ENCODE measurements at places on chromosomes 5 and 9.

GRCh38 chr9:16043756-16044578 is 491.1 kb downstream of the CCDC171 start:
- DNase-seq: no peak

- DNase-seq: no peak
Measured at GRCh38 chr5:133863857-133864585, 104.4 kb downstream of the C5orf15 start.

DNA sequence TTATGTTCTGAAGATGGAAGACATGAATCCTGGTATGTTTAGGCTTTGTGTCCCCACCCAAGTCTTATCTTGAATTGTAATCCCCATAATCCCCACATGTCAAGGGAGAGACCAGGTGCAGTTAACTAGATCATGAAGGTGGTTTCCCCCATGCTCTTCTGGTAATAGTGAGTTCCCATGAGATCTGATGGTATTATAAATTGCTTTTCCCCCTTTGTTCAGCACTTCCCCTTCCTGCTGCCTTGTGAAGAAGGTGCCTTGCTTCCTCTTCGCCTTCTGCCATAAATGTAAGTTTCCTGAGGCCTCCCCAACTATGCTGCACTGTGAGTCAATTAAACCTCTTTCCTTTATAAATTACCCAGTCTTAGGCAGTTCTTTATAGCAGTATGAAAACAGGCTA is 229.0 kb downstream of the ARL15 start:
- DNase-seq: no peak

GRCh38 chr5:173069671-173070070 is 13.5 kb downstream of the CREBRF start:
- DNase-seq: no peak

DNA sequence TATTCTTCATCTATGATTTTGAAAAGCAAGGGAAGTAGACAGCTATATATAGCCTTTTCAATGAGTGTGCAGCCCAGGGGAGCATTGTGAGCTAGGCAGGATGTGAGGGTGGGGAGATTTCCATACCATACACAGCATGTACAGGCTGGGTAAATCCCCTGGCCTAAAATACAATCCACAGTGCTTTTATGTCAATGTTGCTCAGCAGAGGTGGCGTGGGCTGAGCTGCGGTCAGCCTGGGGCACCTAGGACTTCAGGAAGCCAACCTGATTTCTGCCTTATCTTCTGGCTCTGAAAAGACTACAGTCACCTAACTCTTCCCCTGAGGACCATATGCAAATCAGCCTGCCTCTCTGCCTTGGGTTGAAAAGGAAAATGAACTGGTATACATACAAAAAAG is 6.3 kb upstream of the GARIN3 start:
- no peak for DNase-seq

- no peak for DNase-seq
Measured at GRCh38 chr5:176597417-176598389, 12.3 kb downstream of the GPRIN1 start.

- no peak for DNase-seq
Measured at GRCh38 chr9:122261469-122261881, 3.2 kb downstream of the RBM18 start.

All from SHP77 treated with DMSO at 0.1 percent for 48 hours (cell line).